Aorta (tissue), 5 donors: ENCODE measurements at places on chromosomes 11 and 22.

DNA sequence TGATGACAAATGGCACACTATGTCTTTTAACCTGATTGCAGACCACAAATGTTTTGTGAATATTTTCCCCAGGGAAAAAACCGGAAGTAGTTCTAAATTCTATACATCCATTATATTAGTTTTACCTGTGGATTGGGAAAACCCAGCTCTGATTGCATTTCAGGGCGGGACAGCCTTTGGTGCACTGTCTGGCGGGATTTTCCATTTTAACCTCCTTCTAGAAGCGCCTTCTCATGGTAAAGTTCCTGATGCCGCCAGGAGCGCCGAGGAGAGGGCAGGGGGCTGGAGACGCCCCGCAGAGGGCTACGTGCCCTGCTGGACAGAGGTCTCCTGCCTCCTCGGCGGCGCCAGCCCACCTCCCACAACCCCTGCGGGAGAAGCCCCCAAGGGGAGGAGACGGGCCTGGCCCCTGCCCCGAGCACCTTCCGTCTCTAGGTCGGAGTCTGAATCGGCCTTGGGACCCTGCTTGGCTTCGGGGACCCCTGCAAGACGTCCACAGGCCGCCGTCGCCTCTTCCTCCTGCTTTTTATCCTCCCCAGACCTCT lies 1.2 kb upstream of the P2RX6 start:
- DNase-seq, result no peak

- no peak for DNase-seq
Observed at GRCh38 chr22:28884747-28885350, 1.5 kb downstream of the ZNRF3 start.

GRCh38 chr11:126512251-126512650 lies 156.8 kb downstream of the ST3GAL4 start:
- peak; percentile 53 for DNase-seq

- peak; percentile 86 for DNase-seq
Observed at GRCh38 chr22:46053563-46054090, 76.7 kb upstream of the WNT7B start.

GRCh38 chr11:73244589-73245240 lies 26.6 kb downstream of the P2RY2 start:
- peak; percentile 35 for DNase-seq

GRCh38 chr11:114131461-114131864 lies 72.0 kb downstream of the ZBTB16 start:
- no peak for DNase-seq

DNA sequence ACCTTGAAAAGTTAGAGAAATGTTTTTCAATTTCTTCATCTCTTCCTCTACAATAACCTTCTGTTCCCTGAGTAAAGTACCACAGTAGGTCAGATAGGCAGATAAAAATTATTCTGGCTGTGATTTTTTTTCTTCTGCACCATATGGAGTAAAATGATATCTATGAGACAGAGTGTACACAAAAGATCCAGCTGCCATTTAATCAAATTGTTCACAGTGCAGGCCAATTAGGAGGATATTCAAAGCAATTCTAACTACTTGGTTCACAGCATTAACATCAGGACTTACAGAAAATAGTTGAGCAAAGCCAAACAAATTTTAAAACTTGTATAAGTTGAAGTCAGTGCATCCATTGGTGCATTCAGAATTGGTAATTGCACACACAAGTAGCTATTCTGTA lies 147.9 kb upstream of the LUZP2 start:
- DNase-seq, result no peak

GRCh38 chr11:87030458-87031054 lies 7.2 kb upstream of the TMEM135 start:
- DNase-seq, result no peak

GRCh38 chr22:33588860-33589259 lies 331.4 kb downstream of the LARGE1 start:
- DNase-seq, result no peak

- DNase-seq, result no peak
Observed at GRCh38 chr11:32198053-32198452, 107.2 kb downstream of the RCN1 start.

GRCh38 chr11:113203141-113203753 lies 111.1 kb upstream of the TTC12 start:
- DNase-seq, result no peak

DNA sequence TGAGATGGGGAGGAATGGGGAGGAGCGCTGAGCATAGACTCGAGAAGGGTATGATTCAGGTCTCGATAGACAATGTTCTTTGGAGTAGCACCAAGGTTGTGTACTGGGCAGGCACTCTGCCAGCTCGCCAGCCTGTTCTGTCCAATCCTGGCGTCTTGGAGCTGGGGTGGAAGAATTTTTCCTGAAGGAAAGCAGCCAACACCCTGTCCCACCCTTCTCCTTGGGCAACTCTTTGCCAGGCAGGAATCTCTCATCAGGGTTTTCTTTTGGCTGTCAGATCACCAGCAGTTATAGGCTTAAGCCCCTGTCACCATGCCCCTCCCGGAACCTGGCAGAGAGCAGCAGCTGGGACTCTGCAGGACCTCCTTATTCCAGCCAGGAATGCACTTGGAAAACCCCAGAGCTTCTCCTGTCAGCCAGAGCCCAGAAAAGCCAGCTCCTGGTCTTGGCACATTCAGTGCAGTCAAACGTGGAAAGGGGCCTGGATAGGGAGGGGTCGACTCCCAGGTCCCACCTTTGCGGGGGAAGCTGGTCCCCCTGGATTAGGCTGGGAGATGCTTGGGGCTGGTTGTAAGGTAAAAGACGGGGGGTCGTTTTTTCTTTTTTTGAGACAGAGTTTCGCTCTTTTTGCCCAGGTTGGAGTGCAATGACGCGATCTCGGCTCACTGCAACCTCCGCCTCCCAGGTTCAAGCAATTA lies 14.4 kb upstream of the SPTBN2 start:
- no peak for DNase-seq

- DNase-seq, result no peak
Observed at GRCh38 chr11:44575288-44575672, 9.8 kb downstream of the CD82 start.
